CD4-positive, CD25-positive, alpha-beta regulatory T cell (primary cell): ENCODE measurements at places on chromosomes 5 and 9. TPM values are rescaled to one million over a fixed set of nuclear protein-coding genes. Genes with fewer than 3 reads are reported as not detected.

DNA sequence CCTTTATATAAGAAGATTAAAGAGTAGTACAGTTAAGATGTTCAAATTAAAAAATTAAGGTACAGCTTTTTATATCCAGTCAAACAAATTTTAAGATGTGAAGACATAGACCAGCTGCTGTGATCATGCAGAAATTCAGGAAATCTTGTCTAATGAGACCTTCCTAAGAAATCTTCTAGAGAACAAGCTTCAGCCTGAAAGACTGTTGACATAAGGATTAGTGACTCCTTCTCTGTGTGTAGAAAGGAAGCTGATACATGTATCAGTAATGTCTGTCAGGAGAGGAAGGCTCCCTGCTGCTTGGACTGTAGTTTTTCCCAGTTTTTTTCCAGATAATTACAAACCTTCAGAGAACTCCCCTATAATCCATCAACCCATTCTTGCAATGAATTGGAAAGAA, 75.8 kb upstream of the PCSK5 start:
- no peak for DNase-seq

DNA sequence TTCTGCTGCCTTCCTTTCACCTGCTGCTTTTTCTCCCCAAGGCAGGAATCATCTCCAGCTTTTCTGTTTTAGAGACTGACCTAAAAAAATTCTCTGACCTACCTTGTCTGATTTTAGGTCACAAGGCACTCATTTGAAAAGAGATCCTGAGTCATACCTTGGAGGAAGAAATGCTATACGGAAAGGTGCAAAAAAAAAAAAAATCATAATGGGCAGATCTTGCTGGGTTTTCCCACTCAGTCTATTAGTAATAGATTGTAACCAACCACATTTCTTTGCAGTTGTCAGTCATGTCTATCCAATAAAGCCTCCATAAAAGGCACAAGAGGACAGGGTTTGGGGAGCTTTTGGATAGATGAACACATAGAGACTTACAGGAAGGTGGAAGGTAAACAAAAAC, 70.0 kb downstream of the MTREX start:
- no peak for DNase-seq

DNA sequence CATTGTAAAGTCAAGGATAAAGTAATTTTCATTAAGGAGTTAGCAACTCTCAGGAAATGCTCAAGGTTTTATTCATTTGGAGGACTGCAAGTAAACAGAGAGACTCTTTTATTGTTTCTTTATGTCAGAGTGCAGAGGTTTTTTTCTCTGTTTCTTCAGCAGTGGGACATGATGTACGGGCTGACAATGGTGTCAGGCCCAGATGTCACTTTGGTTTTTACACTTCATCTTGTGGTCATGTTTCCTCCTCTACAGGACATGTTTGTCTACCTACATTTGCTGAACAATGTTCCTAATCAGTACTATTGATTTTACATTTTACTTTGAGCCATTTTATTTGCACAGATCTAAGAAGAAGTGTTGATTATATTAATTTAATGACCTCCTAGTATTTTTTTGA, 72.8 kb upstream of the PARP8 start:
- no peak for DNase-seq

GRCh38 chr5:177269976-177270375, 33.5 kb downstream of the RAB24 start:
- DNase-seq, result no peak

- no peak for DNase-seq
Measured at GRCh38 chr5:154129013-154129412, 61.5 kb upstream of the GALNT10 start.

The MARCOL gene
- not detected for polyA plus RNA-seq

The MCTP1 gene
- polyA plus RNA-seq, result 0.76 TPM

DNA sequence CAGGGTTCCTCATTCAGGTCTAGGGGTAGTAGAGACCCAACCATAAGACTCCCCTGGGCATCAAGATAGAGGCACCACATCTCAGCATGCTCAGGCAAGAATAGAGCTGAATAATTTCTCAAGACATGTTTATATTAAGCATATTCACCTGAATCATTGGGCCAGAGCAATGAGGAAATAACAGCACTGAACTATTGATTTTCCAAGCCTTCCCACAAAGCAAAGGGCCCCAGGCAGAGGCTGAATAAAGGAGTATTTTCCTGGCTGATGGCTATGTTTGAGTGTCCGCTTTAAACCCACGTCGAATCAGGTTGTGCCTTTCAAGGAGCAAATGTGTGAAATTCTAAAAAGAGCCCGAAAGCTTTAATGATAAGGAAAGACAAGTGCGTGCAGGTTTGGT, 129.2 kb downstream of the HSD17B3 start:
- no peak for DNase-seq

DNA sequence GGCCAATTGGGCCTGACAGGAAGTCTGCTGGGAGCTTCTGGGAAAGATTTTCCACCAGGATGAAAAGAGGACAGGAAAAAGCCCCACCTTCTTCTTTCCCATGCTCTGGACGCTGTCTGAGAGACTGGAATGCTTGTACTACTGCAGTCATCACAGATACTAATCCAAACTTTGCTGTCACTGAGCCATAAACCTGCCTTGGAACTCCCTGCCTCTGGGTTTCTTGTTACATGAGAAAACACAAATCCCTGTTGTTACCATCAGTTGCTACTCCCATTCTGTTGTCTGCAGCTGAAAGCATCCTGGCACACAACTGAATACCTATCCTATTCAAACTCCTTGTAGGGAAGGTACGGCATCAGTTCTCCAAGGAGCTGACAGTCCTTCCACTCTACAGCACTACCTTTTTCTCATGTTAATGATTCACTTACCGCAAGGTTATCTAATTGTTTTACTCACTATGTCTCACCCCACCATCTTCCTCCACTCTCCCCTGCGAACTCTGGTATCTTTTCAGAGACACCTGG, 167.5 kb downstream of the CDK5RAP2 start:
- no peak for DNase-seq

DNA sequence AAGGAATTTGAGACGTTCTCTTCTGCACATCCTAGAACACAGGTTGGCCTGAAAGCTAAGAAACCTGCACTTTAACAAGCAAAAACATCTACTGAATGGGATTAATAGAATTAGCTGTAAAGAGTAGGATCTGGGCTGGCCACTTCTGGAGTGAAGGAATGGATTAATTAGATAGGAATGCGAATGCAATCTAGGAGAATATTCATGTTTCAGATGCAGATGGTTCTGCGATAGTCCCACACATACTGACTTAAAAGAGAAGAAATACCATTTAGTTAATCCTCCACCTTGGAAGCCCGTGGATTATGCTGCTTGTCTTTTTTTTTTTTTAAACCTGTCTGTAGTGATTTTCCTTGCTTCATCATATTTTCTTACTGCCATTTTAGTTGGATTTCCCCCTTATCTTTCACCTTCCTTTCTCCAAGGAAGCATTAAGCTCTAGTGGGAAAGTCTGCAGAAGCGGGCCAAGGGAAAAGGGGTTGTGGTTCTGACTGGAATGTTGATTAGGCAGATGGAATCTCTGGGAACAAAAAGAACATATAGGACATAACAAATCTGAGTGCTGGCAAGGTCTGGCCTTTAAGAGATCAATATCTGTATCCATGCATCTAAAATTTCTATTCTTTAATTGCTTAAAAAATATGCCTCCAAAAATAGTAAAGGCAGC, 152.4 kb downstream of the ALDH1A1 start:
- no peak for DNase-seq

DNA sequence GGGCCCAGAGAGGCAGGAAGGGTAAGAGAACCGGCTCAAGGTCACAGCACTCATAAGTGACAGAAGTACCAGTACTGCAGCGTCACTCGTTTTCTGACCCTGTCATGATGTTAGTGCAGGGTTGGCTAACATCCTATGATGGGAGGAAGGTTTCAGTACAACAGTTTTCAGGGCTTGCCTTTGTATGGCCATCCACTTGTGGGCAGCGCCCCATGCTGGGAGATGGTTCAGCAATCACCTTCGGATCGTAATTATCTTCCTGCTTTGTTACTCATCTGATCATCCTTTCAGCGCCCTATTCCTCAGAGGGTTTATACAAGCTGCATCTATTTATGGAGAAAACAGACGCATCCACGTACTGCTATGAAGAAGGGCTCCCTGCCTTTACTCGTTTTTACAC, 2.4 kb downstream of the MAP1B start:
- DNase-seq, result no peak

The GPR150 gene
- 0.61 TPM for polyA plus RNA-seq

The MCC gene
- 2.4 TPM for polyA plus RNA-seq

The GOLM1 gene
- 0.50 TPM for polyA plus RNA-seq

The GPRIN1 gene
- polyA plus RNA-seq, result 0.32 TPM

GRCh38 chr5:44336708-44337107, 52.5 kb downstream of the FGF10 start:
- DNase-seq, result no peak

DNA sequence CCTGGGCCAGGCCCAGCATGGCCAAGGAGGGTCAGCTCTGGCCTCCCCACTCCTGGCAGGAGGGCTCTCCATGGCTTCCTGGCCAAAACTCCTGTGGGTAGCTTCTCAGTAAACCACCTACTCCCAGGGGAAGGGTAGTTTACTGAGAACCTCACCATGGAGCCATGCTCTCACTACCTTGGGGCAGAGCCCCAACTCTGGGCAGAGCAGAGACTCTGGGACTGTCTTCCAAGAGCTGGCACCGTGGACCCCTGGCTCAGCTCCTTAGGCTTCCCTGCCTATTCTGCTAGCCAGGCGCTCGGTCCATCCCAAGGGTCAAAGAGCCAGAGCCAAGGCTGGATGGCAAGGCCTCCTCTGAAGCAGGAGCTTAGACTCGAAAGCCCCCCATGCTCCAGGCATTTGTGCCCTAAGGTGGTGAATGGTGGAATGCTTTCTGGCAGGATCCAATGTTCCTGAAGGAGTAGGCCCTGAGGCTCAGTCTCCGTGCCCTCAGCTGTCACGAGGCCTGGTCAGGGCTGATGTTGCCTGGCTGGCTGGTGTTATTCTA, 19.6 kb downstream of the TCF7 start:
- no peak for DNase-seq

DNA sequence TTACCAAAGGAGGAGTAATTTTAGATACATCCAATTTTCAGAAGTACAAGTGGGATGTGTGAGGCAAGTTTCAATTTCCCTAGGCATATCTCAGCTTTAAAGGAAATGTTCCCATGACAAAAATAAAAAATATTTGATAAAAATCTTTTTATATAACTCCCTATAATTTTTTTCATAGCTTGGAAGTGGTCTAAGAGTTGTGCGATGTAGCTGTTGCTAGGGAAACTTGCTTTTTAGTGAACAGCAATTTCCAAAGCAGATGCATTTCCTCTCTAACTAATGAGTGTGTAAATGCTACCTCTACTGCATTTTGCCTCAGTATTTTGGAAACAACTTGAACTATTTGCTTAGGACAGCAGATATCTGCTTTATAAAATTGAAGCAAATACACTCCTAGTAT, 39.6 kb downstream of the MACIR start:
- no peak for DNase-seq

DNA sequence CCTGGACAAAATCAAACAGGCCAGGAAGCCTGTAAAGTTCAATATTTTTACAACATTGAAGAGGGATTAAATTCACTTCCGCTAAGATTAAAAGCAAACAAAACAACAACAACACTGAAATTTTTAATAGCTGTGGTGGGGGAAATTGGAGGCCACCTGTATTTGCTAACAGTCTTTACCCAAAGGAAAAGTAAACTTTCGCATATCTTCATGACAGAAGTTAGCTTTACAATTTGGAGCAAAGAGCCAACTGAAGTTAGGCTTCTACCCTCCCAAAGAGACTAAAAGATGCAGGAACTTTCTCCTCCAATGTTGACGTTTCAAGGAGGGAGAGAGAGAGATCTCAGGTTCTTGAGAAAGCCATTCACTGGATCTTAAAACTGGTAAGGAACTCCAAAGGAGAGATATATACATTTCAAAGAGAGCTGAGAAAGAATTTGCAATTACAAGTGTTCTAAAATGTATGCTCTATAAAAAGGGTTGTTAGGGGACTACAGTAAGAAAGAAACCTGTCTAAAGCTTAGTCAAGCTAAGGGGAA, 349.2 kb upstream of the CDH9 start:
- no peak for DNase-seq

DNA sequence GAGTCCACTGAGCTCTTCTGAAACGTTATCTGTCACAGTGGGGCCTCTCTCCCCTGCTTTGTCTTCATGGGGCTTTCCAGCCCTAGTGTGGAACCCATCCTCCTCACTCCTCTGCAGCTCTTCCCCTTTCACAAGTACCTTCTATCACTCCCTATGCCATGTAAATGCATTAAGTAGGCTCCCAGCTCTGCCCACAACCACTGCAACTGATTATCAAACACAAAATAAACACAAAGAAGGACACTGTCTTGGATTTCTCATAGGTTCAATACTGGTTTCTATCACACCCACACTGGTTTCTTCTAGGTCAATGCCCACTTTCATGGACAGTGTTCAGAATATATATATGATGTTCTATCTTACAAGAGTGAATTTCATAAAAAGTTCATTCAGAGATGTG, 139.4 kb downstream of the GNAQ start:
- no peak for DNase-seq

The SLC6A19 gene
- polyA plus RNA-seq, result not detected

The PCDHGA10 gene
- polyA plus RNA-seq, result not detected

DNA sequence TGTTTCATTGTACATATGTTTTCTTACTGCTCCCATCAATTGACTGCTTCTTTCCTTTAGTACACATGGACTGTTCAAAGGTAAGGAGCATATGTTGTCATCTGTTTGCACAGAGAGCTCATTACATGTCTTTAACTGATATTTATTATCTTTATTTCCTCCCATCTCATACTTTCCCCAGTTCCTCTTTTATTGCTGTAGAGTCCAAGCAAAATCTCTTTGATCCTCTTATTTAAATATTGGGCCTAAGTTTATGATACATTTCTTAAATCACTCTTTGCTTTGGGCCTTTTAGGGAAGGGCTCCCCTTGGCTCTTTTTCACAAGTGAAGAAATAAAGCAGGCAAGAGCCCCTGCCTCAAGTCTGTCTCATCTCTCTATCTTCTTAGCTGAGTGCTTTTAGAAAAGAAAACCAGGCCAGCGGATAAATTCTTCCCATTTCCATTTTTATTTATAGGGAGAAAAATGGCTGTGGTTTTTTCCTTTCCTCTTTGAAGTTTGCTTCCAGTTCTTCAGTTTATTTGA, 152.4 kb downstream of the DOCK2 start:
- DNase-seq, result no peak

DNA sequence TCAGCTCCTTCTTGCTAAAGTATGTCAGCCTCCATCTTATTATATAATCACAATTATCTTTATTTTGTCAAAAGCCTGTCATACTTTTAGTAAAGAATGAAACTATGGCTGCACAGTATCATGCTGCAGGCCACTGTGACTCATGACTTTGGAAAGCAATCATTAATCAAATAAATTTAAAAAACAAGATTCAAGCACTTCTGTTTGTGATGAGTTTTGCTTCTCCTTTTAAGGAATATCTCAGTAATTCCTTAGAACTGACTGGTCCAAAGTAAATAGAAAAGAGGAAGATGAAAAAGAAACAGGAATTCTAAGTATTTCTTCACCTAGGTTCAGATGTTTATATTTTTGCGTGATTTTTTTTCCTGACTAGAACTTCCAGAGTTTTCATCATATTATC, 83.1 kb downstream of the EDIL3 start:
- DNase-seq, result no peak
